ENCODE measurements at places on chromosomes 13 and 19.

DNA sequence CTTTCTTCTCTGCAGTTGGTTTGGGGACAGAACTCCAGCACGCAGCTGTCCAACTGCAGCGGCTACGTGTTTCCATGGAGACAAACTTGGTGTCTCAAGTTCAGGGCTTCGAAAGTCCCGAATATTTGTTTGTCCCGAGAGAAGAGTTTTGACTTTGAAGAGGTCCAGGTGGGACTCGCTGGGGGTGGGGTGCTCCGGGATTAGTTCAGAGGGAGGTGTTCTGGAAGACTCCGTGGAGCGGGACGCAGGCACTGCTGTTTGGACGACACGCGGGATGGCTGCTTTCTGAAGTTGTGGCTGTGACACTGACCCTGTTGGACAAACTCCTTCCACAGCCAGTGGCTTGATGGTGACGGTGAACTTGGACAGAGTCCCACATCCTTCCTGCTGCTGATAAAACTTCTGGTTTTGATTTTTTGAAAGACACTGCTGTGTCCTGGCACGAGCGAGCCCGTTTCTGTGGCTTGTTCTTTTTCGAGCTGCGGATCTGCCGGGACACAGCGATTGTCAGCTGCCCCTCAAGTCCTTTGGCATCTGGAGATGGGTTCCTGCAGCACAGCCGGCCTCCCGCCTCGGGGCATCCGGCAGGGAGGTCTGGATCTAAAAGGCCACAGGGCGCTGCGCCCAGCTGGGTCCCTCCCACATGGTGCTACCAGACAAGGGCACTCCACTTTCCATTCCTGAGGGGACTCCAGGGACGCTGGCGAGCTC, 15.9 kb upstream of the RANBP3 start:
- DNase-seq, result no peak

DNA sequence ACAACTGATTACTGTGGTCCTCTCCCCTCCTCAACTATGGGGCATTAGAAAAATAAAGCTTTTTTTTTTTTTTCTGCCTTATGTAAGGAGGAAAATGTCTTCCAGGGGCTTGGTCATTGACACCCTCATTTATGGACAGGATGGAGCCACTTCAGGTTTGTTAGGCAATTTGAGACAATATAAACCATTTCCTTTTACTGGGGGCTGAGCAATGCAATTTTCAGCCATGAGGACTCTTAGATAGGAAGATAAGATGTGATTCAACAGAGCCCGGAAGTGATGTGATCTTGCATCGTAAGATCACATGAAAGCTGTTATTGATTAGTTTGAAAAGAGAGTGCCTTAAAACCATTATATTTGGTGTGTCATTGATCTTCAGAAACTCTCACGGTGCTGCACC, 210.8 kb downstream of the OXGR1 start:
- no peak for DNase-seq

DNA sequence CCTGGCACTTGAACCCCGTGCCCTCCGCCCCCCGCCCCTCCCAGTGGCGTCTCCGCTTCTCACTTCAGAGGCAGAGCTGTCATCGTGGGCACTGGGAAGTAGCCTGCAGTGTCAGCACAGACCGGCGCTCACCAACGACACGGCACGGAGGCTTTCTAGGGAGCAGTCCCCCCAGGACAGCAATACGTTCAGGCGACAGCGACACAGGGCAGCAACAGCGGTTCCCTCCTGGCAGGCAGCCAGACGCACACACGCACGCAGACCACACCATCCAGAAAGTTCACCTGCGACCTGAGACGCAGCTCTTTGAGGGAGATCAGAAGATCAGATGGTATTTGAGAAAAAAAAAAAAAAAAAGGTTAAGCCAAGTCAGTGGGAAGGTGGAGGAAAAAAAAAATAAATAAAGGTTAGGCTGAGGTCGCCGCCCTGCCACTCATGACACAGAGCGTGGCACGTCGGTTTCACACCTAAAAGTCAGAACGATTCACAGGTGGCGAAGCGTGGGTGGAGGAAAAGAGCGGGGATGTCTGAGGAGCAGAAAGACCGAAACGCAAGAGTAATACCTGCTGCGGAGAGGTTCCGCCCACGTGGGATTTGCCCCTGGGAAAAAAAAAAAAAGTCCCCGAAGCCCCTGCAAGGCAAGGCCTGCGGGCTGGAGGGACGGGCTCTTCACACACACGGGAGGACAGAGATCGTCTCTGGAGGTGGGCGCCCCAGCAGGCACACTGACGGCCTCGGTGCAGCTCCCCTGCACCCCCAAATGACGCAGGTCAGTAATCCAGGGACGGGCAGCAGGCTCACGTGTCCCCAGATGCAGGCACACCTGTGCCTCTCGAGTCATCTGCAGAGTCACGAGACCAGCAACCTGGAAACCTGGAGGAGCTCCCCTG, 94.5 kb downstream of the GNG7 start:
- DNase-seq, result no peak

DNA sequence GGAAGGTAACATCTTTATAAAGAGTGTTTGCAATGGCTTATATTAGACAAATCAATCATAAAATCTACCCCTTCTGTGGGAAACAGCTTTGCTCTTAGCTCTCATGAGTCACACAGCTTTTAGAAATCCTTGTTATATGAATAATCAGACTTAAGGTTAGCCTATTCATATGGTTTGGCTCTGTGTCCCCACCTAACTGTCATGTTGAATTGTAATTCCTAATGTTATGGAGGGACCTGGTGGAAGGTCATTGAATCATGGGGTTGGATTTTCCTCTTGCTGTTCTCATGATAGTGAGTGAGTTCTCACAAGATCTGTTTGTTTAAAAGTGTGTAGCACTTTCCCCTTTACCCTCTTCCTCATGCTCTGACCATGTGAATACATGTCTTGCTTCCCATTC, 704.2 kb upstream of the KLHL1 start:
- no peak for DNase-seq
